ENCODE measurements at places on chromosomes 13 and 19.

GRCh38 chr19:29395111-29395733 is 130.6 kb upstream of the VSTM2B start:
- H3K27me3 ChIP-seq: peaks cover 29% of the 10 kb centered on the region
- H3K36me3 ChIP-seq: no peaks in the 10 kb centered on the region

- H3K4me3 ChIP-seq: 0 out of 2 replicates have a peak overlapping the region, but pooled peaks have one; percentile 55
- no peaks in the 10 kb centered on the region for H3K36me3 ChIP-seq
- DNase-seq: no peak
- H3K27me3 ChIP-seq: no peaks in the 10 kb centered on the region
Observed at GRCh38 chr19:43699506-43700394, 16.1 kb upstream of the IRGC start.

DNA sequence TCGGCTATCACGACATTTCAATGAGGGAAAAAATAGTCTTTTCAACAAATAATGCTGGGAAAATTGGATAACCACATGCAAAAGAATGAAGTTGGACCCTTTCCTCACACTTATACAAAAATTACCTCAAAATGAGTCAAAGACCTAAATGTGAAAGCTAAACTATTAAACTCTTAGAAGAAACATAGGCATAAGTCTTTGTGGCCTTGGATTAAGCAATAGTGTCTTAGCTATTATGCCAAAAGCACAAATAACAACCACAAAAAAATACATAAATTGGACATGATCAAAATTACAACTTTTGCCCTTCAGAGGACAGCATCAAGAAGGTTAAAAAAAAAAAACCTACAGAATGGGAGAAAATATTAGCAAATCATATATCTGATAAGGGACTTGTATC is 156.6 kb downstream of the FOXO1 start:
- no peaks in the 10 kb centered on the region for H3K27me3 ChIP-seq
- H3K27ac ChIP-seq: no peak overlapping the region
- no peaks in the 10 kb centered on the region for H3K36me3 ChIP-seq

- H3K27ac ChIP-seq: no peak overlapping the region
- no peaks in the 10 kb centered on the region for H3K36me3 ChIP-seq
- H3K27me3 ChIP-seq: no peaks in the 10 kb centered on the region
- no peaks in the 10 kb centered on the region for H3K4me1 ChIP-seq
Observed at GRCh38 chr19:32178956-32179355, 166.5 kb upstream of the ZNF507 start.

Data from HCT116 (cell line).